Stimulated activated naive CD8-positive, alpha-beta T cell treated with anti-CD3 and anti-CD28 coated beads, Interleukin-15, Interleukin-2, amounts not matched to agents 100 U/mL and 50 U/mL, for 24 hours (primary cell): ENCODE measurements at places on chromosomes 2 and 18.

- DNase-seq: no peak
These were observed 52.0 kb downstream of the TNP1 start for GRCh38 chr2:216807857-216808272.

DNA sequence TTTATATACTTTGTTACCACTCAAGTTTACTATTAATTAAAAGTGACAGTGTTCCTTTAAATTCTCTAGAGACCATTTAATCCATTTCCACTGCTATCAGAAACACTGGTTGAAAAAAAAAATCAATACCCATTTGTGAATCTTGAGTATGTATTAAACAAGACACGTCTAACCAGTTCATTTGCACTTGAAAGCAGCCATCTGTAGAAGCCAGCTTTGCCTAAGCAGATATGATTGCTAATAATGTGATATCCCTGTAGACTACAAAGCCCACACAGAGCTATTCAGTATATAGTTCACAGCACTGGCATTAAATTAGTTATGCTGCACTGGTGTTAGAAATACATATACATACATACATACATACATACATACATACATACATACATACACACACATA lies 111.8 kb upstream of the SP3 start:
- no peak for DNase-seq

DNA sequence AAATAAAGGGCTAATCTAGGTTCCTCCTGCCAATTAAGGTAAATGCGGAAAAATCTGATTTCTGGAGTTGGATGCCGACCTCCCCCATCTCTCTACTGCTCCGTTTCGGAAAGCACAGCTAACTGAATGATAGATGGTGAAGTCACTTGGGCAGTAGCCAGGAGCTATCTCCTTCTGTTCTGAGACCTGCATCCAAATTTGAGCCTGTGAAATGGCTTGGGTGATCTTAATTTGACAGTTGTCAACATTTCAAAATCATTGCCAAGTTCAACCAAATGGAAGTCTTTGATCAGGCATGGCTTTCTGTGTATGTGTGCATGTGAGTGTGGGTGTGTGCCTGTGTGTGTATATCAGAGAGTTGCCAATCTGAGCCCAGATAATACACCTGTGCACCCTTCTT lies 217.2 kb downstream of the ZNF516 start:
- no peak for DNase-seq

DNA sequence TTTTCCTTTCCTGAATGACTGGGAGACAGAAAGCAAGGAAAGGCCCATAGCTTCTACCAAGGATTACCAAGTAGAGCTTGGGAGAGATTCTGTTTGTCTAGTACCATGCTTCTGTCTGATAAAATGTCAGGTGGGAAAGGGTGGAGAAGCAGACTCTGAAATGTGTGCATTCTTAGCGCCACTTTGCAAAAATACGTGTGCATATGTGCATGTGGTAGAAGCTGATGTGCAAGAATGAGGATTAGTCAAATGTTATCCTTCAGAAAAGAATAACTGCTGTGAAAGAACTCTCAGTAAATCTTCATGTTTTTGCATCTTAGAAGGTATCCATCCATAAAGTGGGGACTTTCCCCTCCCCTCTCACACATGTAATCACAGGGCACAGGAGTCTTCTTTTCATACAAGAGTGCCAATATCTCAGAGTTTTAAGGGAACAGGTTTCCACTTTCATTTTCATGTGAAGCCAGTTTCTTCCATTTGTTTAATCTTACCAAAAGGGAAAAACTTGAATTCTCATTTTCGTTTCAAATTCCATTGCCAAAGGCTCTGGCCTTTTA lies 15.4 kb upstream of the DGKD start:
- no peak for DNase-seq

DNA sequence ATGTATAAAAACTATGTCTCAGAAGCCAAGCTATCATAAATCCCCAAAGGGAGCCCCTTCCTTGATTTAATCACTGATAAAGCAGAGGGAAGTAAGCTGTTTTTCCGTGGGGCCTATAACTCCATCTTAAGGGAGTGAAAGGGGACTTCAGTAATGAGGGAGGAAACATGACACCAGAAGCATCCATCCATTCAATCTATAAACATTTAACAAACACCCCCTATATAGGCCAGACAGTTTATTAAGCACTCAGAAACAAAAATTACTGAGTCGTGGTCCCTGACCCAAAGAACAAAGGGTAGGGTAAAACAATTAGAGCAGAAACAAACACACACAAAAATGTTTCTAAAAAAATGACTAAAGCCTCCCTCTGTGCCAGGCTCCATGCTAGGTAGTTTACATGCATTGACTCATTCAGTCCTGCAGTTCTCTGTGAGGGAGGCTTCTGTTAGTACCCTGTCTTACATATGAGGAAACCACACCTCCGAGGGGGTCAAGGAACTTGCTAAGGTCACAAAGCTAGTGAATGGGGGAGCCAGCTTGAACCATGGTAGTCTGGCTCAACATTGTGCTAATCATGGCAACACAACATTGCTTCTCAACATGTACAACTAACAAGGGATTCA lies 472.1 kb downstream of the CDH2 start:
- DNase-seq: no peak

- DNase-seq: no peak
These were observed 142.4 kb downstream of the NEDD4L start for GRCh38 chr18:58186258-58186948.

- DNase-seq: no peak
These were observed 23.5 kb downstream of the CDC42EP3 start for GRCh38 chr2:37647971-37648330.

GRCh38 chr18:62249478-62250097 lies 62.5 kb downstream of the RELCH start:
- DNase-seq: peak; percentile 74

DNA sequence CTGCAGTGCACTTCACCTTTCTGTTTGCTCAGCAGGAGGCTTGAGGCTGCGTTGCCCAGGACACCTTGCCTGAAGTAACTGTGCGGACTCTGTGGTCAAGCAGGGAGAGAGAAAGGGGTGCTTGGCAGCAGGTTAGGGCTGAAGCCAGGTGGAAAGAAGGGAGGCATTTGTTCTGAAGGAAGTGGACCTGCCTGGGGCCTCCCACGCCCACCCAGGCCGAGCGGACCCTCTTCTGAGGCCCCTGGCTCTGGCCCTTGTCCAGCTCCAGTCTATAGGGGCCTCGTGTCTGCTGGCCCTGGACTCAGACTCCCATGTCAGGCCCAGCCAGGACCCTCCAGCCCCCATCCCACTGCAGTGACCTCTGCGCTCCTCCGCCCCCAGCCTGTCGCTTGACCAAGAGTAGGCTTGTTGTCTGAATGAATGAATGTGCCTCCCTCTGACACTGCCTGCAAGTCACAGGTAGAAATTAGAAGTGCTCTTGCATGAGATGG lies 2.5 kb downstream of the SNED1 start:
- DNase-seq: peak; percentile 2

DNA sequence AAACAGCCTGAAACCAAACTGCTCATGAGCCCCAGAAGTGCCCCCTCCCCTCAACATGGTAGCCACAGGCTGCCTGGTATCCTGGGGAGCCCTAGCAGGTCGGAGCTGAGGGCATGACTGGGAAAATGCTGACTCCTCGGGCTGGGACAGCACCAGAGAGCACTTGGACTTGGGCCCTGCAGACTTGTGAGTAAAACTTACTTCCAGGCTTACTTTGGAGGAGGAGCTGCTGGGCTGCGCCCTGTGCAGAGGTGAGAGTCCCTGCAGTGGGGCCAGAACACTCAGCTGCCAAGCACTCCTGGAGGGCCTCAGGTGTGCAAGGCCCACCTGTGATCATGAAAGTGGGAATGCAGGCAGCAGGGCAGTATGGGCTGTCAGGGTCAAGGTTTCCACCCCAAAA lies 119.4 kb downstream of the SEPTIN10 start:
- DNase-seq: no peak

DNA sequence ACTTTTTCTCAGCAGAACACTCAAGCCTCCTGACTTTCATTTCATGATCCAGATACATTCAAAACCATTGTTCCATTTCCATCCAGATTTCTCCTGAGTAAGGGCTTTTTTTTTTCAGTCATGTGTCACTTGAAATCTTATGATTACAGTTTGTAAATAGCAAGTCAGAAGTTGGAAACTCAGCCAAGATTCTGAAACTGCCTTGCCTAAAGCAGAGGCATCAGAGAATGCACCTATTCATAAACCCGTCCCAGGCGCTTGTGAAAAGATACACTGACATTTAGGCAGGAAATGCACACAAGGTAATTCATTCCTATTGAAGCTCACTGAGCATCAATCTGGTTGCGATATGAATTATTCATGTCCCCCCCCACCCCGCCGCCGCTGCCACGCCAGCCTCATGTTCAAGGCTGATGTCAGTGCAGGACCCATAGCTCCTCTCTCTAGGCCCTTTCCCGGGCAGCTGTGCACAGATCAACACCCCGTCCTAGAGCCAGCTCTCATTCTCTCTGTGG lies 30.4 kb upstream of the MGAT4A start:
- peak; percentile 74 for DNase-seq

GRCh38 chr2:52831216-52831615 lies 936.4 kb upstream of the CHAC2 start:
- DNase-seq: no peak

DNA sequence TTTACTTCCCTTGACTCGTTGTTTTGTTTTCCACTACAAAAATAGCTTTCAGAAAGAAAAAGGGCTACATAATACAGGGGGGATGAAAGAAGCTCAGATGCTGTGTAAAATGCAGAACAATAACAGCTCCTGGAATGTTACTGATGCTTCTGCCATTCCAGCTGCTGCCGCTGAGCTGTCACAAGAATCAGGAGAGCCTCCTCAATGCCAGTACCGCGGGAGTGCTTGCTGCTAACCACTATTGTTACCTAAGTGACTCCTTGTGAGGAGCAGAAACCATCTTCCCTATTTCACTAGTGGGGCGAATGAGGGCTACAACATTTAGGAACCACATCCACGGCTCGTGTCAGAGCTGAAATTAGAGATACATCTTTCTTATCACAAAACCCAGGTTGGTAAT lies 384.8 kb downstream of the GALR1 start:
- DNase-seq: no peak

DNA sequence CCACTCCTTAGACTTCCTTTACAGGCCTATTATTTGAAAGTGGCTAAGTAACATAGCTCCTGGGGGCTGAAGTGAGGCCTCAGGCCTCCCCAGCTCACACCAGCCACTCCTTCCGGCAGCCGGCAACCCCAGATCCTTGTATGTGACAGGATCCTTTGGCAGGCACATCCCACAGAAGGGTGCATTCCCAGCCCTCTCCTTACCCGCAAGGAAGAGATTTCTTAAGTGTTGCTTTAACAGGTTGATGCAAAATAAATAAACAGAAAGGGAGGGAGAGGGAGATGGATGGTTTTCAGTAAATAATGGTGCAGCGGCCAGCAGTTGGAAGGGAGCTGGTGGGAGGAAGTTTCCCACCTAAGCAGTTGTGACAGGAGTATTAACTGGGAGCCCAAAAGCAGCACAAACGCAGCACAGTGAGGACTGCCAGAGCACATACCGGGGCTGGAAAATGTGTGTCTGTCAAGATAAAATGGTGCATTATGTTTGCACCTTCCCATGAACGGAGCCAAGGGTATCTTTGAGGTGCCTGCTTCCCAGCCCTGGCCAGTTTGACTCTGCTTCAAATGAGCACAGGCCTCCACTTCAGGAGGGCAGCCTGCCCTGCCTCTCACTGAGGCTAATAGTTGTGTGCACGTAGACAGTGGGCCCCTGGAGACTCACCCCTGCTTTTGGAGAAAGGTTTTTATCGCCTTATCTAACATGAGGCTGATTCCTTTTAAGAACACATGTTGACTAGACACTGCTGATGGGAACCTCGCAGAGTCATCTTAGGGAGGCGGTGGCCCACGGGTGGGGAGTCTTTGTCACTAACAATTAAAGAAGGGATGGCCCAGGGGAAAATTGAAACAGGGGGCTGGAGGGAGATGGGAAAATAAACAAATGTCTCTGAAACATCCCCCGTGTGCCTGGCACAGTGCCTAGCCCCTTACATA lies 32.8 kb downstream of the NRP2 start:
- DNase-seq: no peak

- no peak for DNase-seq
These were observed 734.4 kb downstream of the CBLN2 start for GRCh38 chr18:71809711-71810110.

DNA sequence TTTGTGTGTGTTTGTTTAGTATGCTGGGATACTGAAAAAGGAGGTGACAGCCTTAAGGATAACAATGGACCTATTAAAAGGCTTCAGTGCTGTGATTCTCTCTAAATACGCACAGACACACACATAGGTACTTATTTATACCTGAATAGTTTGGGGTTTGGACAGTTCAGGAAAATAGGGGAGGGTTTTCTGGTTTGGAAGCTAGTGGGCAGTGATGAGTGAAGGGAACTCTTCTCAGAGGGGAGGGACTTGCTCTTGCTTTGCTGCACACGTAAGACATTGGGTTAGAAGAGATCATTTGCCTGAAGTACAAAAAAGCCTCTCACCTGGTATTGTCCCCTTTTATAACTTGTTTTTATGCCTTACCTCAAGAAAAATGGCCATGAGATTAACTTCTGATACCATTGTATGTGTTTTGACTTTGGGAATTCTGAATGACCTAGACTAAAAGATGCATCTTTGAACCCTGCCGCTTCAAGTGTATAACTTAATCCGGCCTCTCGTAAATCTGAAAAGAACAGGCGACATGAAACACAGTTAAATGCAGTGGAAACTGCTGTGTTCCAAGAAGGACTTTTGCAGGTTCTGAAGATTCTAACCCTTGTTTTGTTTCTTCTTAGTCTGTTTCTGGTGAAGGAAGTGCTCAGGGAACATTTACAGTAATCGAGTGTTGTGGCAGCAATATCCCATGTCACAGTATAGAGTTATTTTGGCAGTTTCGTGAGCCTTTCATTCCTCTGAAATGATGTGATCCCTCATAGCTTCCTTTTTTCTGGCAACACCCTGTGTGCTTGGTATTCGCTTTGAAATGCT lies 2.5 kb downstream of the CRIM1 start:
- DNase-seq: no peak
